ENCODE measurements at places on chromosomes 3 and 15.

DNA sequence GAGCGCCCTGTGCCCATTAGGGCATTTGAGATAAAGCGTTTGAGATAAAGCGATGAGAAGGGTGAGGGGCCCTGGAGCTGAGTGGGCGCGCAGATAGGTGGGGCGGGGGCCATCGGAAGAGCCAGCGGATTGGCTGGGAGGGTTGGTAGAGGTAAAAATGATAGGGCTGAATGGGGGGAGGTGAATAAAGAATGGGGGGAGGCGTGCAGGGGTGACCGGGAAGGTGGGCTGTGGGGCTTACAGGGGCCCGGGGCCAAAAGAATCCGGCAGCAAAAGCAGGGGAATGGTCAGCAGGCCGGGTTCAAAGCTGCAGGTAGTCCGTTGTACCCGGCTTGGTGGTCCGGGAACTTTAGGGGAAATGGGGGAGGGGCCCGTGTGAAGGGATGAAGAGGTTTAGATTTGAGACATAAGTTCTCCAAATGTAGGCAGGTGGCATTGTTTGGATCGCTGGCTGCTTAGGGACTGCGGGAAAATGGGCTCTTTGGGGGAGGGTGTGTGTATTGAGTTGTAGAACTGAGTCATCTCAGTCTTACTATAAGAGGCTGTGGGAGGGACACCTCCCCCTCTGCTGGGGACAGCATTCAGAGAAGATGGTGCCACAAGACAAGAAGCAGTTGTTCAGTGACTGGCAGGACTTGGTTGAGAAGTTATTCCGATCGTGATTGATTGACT lies 610 bp downstream of the ARID3B start:
- DNase-seq = peak; percentile 88

GRCh38 chr3:101513419-101513986 lies 491 bp upstream of the SENP7 start:
- DNase-seq = no peak

DNA sequence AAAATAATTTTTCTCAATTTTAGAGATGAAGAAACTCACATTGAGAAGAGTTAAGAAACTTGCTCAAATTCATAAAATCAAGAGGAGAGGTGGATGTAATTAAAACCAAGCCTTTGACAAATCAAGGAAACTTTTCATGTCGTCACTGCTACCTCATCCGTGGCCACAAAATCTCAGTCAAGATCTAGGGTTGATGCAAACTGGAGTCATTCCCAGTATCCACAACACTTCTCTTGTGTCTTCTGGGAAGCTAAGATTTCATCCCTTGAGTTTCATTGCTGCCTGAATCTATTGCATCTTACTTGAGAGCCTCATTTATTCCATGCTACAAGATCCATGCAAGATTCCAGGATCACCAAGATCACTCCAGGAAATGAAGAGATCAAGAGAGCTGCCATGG lies 5.4 kb upstream of the FBN1 start:
- DNase-seq = no peak

GRCh38 chr3:50441424-50442217 lies 61.8 kb downstream of the CACNA2D2 start:
- no peak for DNase-seq

DNA sequence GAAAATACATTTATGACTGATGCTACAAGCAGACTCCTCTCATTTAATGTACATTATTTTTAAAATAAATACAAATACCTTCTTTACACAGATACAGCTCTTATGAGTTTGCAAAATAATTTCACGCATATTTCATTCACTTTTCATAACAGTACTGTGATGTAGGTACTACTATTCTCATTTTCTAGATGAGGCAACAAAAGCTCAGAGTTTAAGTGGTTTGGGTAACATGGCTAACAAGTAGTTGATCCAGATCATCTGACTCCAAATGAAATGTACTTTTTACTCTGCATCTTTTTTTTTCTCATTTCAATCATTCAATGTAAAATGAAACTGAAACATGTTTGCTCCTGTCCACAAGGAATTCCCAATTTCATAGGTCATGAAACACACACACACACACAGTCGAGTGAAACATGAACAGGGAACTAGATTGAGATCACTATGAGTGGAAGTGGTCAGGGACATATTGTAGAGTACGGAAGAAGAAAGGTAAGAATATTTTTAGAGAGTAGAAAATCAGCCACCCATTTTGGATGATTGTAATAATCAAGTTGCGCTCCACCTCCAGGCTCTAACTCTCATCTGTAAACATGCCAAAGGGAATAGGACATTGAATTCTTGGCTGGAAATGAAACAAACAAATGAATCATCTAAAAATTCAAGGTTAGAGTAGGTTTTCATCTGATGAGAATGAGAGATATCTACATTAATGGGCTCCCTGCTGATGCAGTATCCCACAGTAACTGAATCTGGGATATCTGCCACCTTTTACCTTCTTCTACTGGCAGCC lies 92.4 kb downstream of the CLDN1 start:
- no peak for DNase-seq

GRCh38 chr15:58423831-58424608 lies 7.8 kb upstream of the LIPC start:
- no peak for DNase-seq

GRCh38 chr15:67018026-67018425 lies 47.4 kb upstream of the SMAD3 start:
- DNase-seq = no peak

- no peak for DNase-seq
Observed at GRCh38 chr3:128416578-128417211, 50.0 kb downstream of the DNAJB8 start.

- DNase-seq = no peak
Observed at GRCh38 chr3:72572489-72573007, 275.7 kb downstream of the SHQ1 start.

GRCh38 chr3:75049533-75049932 lies 435.1 kb upstream of the CNTN3 start:
- DNase-seq = no peak

- DNase-seq = no peak
Observed at GRCh38 chr15:65354835-65355172, 23.0 kb downstream of the IGDCC3 start.

DNA sequence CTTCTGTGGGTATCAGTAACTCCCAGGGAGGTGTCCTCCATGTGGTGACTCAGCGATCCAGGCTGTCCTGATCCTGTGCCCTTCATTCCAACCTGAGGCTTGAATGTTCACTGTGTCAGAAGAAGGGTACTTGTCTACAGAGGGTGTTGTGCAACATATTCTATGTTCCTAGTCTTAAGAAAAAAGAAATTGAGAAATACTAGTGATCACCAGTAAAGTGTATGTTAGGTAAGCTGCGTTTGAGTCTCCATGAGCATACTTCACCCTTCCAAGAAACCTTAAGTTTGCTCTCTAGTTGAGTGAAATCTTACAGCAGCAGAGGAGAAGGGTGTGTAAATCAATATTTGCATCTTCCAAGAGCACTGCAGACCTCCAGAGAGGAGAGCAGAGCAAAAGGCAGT lies 122.2 kb upstream of the SLC24A5 start:
- no peak for DNase-seq

DNA sequence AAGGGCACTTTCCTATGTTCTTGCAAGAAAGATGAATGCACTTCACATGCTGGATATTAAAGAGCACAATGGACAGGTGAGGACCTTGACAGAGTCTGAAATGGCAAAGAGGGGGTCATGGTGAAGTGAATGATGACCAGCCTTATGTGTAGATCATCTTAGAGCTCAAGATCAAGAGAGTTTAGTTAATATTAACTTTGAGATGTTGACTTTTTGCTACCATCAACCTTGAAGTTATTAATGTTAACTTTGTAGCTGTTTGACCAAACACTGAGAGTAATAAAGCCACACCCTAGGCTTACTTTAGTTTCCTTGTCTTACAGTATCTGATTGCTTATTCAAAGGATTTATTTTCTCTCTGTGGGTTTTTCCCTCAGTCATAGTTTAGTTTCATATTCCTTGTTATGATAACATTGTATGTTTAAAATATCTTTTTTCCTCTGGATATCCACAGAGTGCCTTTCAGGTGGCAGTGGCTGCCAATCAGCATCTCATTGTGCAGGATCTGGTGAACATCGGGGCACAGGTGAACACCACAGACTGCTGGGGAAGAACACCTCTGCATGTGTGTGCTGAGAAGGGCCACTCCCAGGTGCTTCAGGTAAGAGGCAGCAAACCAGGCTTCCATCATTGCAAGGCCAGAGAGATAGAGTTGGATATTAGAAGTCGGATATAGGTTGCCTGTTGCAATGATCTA lies 5.4 kb downstream of the NFKBIZ start:
- DNase-seq = no peak

GRCh38 chr3:71033681-71034220 lies 549.8 kb downstream of the FOXP1 start:
- DNase-seq = no peak
